Left cardiac atrium (tissue), 4 donors: ENCODE measurements at places on chromosomes 3 and 15.

- peak; percentile 26 for DNase-seq
Measured at GRCh38 chr15:63233667-63234423, 43.6 kb upstream of the APH1B start.

DNA sequence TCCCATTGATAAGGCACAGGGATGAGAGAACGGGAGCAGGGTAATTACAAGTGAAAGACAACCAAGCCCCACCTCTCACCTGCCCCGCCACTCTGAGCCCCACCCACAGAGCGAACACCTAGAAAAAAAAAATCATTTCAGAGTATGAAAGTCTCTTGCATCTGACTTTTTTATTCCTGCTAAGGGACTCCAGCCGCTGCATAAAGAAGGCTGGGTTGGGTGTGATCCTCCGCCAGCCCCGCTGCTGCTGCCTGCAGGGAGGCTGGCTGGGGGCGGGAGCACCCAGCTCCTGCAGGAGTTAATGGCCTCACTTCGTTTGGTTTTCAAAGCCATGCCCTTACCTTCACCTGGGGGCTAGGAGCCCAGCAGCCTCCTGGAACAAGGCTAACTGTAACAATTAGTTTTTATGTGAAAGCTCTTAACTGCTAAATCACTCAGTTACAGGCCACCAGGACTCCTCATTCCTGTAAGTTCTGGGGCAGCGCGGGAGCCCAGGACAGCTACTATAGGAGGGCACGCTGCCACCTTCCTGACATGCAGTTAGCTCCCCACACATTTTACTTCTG lies 78.0 kb upstream of the SNRPA1 start:
- no peak for DNase-seq

DNA sequence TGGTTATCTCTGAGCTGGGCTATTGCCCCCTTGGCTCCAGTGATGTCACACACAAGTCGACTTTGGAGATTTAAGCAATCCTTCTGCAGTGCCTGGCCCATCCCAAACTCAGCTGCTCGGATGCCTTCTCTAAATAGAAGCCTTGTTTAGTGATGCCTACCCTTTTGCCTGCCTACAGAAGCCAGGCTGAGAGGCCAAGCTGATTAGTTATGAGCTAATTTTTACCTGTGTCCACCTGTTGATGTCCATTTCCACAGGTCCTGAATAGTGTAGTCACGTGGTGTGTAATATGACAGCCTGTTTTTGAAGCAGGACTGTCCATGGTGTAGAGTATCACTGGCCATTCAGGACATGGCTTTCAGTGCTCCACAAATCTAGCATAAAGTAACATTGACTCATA lies 45.5 kb downstream of the SSUH2 start:
- no peak for DNase-seq

- no peak for DNase-seq
Measured at GRCh38 chr3:23540600-23540999, 265.2 kb upstream of the UBE2E1 start.

DNA sequence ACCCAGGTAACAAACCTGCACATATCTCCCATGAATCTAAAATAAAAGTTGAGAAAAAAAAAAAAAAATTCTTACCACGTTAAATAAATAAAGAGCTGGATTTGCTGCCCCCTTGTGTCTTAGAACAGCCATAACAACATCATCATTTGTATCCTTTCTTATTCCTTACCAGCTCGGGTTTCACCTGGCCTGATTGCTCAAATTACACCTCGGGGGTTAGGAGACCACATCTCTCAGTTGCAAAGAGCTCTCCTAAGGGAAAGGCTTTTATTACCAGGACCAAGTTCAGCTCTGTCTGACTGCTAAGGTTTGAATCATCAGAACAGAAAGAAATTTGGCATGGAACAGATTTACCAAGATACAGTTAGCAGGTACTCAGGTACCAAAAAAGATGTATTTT lies 25.8 kb upstream of the RPL39L start:
- DNase-seq: no peak

GRCh38 chr3:117399311-117400078 lies 689.9 kb downstream of the TUSC7 start:
- DNase-seq: no peak

DNA sequence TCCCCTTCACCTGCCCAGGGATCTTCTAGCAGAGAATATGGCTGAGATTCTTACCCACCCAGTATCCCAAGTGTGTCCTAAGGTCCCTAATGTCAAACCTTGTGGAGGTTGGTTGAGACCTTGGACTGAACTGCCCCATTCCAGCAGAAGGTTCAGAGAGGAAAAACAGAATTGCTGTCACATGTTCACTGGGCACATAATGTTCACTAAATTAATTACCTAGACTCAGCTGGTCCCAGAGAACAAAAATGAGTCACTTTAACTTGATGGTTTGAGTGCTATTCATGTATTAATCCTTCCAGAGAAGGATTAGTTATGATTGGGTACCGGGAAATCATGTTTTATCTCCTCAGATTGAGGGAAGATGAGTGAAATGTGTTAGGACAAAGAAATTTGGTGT lies 171.3 kb upstream of the GADL1 start:
- DNase-seq: no peak

DNA sequence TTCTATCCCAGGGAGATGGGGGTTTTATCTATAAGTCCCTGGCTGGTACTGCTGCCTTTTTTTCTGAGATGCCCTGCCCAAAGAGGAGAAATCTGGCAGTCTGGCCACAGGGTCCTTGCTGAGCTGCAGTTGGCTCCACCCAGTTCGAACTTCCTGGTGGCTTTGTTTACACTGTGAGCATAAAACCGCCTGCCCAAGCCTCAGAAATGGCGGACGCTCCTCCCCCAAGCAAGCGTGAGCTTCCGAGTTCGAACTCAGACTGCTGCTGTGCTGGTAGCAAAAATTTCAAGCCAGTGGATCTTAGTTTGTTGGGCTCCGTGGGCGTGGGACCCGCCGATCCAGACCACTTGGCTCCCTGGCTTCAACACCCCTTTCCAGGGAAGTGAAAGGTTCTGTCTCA lies 126.8 kb upstream of the SUCLG2 start:
- no peak for DNase-seq

DNA sequence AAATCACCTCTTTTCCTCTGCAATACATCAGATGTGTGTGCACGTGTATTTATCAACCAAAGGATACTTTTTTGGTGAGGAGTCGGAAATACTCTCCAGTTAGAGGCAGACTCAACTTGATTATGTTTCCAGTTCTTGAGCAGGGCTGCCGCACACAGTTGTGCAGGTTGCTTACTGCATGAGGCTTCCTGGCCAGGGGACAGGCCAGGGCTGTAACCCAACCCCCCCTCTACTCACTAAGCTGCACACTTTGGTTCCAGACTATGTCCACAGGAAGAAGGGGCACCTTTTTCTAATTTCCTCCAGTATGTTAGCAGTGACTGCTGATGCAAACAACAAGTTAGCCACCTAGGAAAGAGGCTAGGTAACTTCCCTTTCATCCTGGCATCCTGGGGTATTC lies 476.9 kb upstream of the TBL1XR1 start:
- no peak for DNase-seq

- no peak for DNase-seq
Measured at GRCh38 chr15:65829130-65829764, 37.2 kb upstream of the DENND4A start.

DNA sequence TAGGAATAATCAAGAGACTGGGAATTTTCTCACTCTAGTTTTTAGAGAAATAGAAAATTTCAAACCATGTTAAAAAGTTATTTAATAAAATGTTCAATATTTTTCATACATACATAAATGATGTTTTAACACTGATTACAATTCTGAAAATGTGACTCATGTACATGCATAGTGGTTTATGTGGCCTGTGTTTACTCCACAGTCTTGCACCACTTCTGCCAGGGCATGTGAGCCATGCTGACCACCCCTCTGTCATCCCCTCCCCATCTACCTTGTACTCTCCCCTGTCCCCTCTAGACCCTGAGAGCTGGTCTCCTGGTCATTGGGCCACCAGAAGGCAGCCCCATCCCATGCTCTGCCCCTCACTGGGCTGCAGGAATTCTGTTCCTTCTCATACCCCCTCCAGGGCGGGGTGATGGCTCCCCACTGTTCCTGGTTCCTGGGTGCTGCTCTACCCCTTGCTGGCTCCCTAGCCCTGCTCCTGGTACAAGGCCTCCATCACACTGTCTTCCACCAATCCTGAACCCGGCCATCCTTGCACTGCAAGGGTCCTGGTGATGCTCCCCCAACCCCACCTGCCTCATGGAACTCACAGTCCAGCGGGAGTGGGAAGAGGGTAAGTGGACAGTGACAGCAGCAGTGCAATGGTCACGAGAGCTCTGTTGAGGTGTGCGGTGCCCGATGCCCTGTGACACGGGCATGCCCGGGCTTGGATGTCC lies 24.2 kb upstream of the SLC41A3 start:
- DNase-seq: no peak

DNA sequence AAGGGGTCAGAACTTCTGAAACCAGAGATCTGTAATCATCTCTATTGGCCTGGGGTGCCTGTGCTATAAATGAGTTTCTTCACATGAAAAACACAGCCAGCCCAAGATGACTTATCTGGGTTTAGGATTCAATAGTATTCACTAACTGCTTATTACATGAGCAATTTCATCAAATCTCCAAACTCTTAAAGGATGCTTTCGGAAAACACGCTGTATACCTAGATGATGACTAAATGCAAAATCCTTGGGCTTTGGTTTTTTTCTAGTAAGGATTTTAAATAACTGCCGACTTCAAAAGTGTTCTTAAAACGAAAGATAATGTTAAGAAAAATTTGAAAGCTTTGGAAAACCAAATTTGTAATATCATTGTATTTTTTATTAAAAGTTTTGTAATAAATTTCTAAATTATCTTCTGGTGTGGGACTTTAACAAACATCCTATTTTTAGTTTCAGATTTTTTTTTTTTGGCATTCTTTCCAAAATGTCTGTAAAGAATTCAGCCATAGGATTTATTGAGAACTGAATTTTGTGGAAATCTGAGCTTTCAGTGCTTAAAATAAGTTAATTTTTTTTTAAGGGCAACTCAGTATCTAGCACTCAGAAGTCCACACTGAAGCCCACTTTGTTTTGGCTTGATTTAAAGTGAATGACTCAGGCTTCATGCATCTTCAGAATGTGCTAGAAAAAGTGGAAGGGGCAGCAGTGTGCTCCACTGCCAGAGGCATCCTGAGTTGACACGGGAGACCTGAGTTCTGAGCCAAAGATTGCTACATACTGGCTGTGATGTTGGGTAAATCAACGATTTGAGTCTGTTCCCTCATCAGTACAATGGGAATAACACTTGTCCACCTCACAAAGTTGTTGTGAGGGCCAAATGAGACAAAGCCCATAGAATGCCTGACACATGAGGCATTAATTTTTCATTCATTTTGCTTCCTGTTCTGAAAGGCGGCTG lies 18.7 kb downstream of the TMEM43 start:
- peak; percentile 57 for DNase-seq

- DNase-seq: no peak
Measured at GRCh38 chr15:80577552-80578205, 117.4 kb upstream of the ABHD17C start.

GRCh38 chr3:146921693-146922092 lies 316.5 kb upstream of the PLSCR5 start:
- DNase-seq: no peak
